Natural killer cell treated with Interleukin-12 subunit alpha and Interleukin-12 subunit beta and Interleukin-15 and Interleukin-18, amount 100 ng/mL, for 72 hours (primary cell): ENCODE measurements at places on chromosomes 16 and 17. TPM values are rescaled to one million over a fixed set of nuclear protein-coding genes. Genes with fewer than 3 reads are reported as not detected.

Gene NCBP3
- 71.9 TPM for total RNA-seq

Gene ATP2A3
- 234 TPM for total RNA-seq

Gene CMTM2
- total RNA-seq, result 0.45 TPM

Gene HSD17B1
- total RNA-seq, result 1.6 TPM

Gene ZACN
- 1.4 TPM for total RNA-seq

Gene SSTR5
- total RNA-seq, result not detected

Gene KCNJ2
- total RNA-seq, result 0.29 TPM
